Ecto neural progenitor cell (in vitro differentiated cells): ENCODE measurements at places on chromosomes 11 and 22.

DNA sequence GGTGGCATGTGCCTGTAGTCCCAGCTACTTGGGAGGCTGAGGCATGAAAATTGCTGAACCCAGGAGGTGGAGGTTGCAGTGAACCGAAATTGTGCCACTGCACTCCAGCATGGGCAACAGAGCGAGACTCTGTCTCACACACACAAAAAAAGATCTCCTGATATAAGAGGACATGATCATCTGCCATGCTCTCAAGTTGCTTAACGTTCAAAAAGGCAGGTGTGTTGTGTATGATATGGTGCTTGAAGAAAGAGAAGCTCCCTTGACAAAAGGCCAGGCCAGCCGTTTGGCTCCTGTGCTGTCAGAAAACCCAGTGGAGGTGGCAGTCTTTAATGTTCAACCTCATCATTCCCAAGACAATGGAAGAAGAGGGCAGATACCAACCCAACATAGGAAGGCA lies 117.3 kb upstream of the PLET1 start:
- no peak for DNase-seq

- no peak for DNase-seq
Observed at GRCh38 chr22:42808521-42808920, 48.6 kb downstream of the ARFGAP3 start.

GRCh38 chr22:42856179-42856864 lies 751 bp downstream of the ARFGAP3 start:
- DNase-seq, result no peak

DNA sequence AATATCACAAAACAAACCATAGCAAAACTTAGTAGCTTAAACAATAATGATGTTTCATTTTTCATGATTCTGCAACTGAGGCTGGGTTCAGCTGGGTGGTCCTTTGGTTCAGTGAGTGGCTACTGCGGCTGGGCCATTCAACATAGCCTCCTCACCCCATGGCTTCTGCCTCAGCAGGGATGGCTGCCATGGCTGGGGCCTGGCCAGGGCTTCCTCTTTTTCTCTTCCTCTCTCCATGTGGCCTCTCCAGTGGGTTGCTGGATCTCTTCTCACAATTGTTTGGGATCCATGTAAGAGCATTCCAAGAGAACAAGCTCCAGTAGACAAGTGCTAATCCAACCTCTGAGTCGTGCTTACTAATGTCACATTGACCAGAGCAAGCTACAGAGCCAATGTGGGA lies 248.6 kb upstream of the PLET1 start:
- no peak for DNase-seq

GRCh38 chr22:37448516-37449127 lies 21.3 kb upstream of the ELFN2 start:
- DNase-seq, result peak; percentile 39

DNA sequence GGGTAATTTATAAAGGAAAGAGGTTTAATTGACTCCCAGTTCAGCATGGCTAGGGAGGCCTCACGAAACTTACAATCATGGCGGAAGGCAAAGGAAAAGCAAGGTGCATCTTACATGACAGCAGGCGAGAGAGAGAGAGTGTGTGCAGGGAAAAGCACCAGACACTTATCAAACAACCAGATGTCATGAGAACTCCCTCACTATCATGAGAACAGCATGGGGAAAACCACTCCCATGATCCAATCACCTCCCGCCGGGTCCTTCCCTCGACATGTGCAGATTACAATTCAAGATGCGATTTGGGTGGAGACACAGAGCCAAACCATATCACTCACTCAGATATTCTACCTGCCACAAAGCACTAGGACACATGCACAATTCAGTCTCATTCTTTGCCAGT lies 48.1 kb upstream of the HMGXB4 start:
- no peak for DNase-seq

DNA sequence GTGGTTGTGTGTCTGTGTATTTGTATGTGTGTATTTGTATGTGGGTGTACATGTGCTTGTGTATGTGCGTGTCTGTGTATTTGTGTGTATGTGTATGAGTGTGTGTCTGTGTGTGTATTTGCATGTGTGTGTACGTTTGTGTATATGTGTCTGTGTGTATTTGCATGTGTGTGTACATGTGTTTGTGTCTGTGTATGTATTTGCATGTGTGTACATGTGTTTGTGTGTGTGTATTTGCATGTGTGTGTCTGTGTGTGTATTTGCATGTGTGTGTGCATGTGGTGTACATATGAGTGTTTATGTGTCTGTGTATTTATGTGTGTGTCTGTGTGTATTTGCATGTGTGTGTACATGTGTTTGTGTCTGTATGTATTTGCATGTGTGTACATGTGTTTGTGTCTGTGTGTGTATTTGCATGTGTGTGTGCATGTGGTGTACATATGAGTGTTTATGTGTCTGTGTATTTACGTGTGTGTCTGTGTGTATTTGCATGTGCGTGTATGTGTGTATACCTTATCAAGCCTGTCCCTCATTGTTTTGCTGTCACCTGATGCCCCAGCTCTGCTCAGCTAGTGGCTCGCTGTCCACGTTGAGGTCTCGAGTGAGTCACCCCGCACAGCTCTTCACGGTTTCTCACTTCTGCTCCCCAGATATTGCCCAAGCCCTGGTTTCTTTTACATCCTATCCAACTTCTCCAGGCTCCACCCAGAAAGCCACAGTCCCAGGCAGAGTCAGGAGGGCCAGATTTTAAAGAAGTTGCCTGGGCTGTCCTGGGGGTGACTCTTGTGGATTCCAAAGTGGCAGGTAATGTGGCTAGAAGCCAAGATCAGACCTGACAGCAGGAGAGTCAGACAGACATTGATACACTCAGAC lies 15.2 kb downstream of the MB start:
- DNase-seq, result no peak

- peak; percentile 91 for DNase-seq
Observed at GRCh38 chr11:798093-798713, at the start of gene SLC25A22. Gene SLC25A22 (minus strand): TSS chr11:798281. CDS start chr11:795006, 3,275 bp downstream.

GRCh38 chr11:131378931-131379330 lies 8.5 kb downstream of the NTM start:
- DNase-seq, result no peak

- no peak for DNase-seq
Observed at GRCh38 chr11:128803011-128803410, 64.1 kb downstream of the KCNJ1 start.

GRCh38 chr11:92204731-92205130 lies 19.9 kb upstream of the FAT3 start:
- no peak for DNase-seq

DNA sequence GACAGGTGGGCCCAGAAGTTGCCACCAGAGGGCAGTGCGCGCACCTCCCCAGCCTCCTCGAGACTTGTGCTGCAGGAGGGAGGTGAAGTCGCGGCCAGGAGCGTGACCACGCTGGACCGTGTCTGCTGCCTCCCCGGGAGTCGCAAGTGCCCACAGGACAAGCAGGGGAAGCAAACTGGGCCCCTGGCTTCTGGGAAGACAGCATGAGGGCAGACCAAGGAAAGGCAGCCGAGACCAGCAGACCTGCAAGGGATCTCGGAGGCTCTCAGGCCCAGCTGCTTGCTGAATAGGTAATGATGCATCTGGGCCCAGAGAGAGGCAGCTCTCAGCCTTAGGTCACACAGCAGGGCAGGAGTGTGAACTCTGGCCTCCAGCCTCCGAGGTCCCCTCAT lies 17.0 kb upstream of the IL2RB start:
- DNase-seq, result peak; percentile 86

DNA sequence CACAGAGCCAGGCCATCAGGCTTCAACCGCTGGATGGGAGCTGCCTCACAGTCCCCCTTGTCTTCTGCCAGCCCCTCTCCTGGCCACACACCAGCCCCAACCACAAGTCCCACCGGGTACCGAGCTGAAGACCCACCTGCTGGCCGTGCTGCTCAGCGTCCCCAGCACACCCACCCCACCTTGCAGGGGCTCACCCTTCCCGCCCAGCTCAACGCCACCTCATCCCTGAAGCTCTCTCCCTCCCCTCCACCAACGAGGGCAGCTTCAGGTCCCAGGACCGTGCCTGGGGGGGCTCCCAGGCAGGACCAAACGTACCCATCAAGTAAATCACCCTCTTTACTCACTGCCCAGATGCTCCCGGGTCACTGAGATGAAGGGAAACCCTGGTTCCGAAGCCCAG lies 141.0 kb downstream of the CRYBB2 start:
- no peak for DNase-seq
